ENCODE measurements at places on chromosomes 16 and 17.

DNA sequence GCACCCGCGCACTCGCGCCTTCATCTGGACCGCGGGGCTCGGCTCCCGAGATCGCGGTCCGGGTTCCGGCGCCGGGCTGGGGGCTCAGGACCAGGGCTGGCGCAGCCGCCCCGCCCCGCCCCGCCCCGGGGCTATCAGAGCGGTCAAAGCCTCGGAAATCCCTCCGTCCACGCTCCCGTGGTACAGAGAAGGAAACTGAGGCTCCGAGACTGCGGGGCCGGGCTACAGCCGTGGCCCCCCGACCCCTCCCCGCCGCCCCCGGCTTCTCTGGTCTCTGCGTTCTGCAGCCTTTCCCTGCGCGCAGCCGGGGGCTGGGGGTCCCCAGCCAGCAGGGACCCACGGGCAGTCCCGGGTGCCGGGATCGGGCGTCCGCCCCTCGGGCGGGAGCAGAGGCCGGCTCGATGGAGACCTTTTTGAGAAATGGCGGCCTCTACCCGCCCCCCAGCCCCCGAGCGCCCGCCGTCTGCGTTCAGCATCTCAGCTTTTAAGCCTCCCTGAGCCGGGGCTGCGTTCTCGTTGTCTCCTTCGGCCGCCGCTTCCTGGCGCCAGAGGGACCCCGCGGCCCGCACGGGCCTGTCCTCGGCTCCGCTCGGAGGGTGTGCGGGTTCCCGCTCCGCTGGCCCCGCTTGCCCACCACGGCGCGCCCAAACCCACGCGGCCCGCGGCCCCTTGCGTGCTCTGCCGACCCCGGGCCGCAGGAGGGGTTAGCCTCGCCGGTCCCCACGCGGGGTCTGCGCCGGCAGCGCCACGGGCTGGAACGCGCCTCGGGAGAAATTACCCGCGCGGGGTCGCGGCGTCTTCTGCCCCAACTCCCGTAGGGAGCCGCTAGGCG, 1.5 kb upstream of the NPTX1 start:
- DNase-seq, result no peak

- no peak for DNase-seq
Observed at GRCh38 chr17:27649929-27650328, 18.9 kb downstream of the LGALS9 start.

DNA sequence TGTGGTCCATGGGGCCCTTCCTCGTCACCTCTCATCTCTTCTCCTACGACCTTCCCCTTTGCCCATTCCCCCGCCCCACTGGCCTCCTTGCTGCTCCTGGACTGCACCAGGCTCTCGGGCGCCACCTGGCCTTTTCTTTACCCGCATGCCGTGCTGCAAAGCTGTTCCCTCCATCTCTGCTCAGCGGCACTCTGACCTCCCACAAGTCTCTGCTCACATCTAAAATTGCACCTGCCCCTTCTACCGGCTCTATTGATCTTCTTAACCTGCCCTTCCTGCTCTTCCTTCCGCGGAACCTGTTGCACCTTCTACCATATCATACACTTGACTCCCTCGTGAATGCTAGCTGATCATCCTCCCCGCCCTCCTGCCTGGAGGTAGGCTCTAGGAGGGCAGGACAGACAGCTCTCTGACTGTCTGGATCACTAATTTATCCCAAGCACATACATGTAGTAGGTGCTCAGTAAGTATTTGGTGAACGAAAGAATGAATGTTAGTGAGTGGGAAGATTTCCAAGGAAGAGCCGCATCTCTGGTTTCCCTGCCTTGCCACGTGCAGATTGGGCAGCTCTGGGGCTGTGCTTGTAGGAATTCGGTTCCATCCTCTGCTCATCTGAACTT, 17.3 kb downstream of the DNAH17 start:
- DNase-seq, result no peak

- DNase-seq, result no peak
Observed at GRCh38 chr16:4611337-4612021, 3.2 kb downstream of the UBALD1 start.

DNA sequence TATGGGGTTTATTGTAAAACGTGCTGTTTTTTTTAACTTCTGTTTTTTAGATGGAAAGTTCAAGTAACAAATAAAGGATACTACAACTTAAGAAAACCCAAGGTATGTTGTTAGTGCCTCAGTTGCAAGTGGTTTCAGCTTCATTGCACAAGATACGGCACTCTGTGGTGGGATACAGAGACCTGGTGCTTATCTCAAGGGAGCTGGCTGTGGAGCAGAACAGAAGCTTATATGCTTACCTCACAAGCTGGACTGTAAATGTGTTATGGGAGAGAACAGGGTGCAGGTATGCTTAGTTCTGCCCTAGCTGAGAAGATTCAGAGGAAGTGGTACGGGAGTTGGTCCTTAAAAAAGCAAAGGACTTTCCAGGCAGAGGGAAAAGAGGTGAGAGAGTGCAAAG, 15.2 kb downstream of the DGKE start:
- DNase-seq, result no peak

DNA sequence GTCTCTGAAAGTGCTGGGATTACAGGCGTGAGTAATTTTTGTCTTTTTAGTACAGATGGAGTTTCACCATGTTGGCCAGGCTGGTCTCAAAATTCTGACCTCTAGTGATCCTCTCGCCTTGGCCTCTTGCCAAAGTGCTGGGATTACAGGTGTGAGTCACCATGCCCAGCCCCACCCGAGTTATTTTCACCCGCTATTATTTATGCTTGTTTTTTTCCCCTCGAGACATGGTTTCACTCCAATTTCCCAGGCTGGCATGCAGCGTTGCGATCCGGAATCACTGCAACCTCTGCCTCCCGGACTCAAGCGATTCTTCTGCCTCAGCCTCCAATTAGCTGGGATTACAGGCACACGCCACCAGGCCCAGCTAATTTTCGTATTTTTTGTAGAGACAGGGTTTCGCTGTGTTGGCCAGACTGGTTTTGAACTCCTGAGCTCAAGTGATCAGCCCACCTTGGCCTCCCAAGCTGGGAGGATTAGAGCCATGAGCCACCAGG, 9.2 kb downstream of the RPL23 start:
- DNase-seq, result no peak

GRCh38 chr17:45757431-45758218, 26.5 kb upstream of the CRHR1 start:
- no peak for DNase-seq

DNA sequence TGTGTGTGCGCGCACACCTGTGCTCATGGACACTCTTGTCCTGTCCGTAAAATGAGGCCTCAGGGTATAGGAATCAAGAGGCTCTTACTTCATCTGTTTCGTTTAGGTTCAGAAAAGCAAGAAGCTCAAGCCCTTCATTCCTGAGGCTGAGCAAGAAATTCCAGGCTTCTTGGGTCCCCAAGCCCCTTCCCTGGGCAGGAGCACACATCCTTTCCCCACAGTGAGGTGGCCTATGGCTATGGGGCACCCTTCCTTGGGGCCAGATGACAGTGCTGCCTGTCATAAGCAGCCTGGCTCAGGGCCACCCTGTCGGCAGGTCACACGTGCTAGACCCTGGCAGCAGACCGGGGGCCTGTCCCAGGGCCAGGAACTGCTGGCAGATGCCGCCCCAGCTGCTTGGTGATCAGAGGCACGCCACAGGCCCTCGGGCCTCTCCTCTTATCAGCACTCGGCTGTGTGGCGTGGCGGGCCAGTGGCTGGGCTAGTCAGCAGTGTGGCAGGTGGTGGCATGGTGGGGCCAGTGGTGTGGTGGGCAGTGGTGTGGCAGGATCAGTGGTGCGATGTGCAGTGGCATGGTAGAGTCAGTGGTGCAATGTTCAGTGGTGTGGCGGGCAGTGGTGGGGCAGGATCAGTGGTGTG, 50.2 kb downstream of the NKD1 start:
- DNase-seq, result no peak

DNA sequence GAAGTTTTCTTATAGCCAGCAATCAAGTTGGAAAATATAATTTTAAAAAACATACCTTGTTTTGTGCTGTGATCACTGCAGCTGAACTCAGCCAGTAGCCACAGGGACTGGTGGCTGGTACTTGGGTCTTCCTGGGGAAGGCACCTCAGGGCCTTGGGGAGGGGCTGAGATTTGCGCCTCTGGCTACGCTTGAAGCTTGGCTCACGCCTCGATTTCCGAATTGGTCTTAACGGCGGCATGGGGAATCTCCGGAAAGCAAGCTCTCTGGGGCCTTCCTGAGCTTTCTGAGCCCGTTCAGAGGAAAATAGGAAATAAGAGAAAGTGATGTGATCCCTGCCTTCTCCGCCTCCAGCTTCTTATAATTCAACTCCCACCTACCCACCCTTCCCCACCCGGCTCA, 11.3 kb upstream of the USP7 start:
- no peak for DNase-seq

DNA sequence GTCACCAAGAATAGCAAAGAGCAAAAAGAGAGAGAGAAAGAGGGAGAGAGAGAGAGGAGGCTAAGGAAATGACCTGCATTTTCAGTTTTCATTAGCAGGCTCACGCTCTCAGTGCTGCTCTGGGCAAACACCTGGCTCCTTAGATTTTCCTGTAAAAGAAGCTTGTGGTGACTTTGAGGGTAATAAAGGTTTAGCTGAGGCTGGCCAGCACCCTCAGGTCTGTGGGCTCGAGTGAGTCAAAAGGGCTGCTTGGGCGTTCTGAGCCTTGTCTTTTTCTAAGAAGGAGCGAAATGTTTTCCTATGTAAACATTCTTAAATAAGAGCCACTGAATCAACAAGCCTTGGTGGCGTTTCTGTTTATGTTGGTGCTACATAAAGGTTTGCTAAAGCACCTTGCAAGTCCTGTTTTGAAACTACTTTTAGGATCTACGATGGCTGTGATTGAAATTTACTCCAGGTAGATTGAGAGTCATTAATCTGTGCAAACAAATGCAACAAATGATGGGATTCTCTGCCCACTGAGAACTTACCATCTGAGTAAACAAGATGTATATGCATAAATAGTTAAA, 38.8 kb downstream of the SHISA6 start:
- no peak for DNase-seq

DNA sequence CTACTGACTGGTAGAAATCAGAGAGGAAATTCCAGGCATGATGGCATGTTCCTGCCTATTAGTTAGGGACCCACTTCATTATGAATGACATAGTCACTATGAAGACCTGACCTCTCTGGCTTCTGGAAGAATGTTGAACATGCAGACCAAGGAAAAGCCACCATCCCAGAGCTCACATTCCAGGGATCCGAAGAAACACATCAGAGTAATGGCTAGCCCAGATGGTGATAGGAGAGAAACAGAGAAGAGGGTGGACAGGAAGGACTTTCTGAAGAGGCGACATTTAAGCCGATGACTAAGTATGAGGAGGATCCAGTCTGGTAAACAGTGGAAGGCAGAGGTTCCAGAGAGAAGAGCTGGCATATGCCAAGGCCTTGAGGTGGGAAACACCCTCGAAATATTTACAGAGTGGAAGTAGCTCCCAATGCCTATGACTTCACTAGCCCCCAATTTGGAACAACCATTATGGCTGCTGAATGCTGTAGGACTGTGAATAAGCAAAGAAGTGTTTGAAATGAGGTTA, 216.2 kb downstream of the RBFOX1 start:
- no peak for DNase-seq

DNA sequence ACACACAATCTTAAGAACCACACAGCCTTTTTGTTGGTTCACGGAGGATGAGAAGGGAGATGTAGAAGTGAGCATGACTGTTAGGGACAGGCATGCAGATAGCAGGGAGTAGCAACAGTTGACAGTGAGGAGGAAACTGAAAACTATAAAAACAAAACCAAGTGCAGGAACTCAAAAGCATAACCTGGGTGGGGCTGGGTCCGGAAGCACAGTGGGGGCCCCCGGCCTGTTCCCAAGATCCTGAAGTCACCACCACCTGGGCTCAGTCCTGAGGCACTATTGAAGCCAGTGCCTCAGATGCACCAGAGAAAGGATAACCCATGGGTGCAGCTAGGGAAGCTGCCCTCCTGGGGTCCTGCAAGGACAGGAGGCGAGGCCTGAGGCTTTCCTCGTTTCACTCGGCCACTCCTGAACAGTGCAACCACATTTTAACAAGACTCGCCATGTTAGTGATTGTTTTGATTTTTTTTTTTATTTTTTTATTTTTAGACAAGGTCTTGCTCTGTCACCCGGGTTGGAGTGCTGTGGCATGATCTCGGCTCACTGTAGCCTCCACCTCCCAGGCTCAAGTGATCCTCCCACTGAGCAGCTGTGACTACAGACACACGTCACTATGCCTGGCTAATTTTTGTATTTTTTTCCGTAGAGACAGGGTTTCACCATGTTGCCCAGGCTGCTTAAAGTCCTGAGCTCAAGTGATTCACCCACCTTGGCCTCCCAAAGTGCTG, 27.7 kb upstream of the CBX4 start:
- no peak for DNase-seq

DNA sequence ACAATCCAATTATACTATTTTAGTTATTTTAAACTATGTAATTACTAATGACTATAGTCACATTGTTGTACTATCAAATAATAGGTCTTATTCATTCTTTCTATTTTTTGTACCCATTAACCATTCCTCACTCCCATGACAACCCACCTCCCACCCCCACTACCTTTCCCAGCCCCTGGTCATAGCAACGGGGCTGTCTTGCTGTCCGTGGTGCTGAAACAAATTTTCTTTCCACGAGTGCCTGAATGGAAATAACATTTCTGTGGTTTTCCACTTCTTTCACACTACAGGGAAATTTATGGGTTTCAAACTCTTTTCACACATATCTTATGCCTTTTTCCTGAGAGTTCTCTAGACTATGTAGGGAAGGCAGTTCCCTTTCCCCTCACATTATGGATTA, 326.6 kb downstream of the PHKB start:
- DNase-seq, result no peak

GRCh38 chr16:27240948-27241531, 27.5 kb downstream of the NSMCE1 start:
- no peak for DNase-seq

DNA sequence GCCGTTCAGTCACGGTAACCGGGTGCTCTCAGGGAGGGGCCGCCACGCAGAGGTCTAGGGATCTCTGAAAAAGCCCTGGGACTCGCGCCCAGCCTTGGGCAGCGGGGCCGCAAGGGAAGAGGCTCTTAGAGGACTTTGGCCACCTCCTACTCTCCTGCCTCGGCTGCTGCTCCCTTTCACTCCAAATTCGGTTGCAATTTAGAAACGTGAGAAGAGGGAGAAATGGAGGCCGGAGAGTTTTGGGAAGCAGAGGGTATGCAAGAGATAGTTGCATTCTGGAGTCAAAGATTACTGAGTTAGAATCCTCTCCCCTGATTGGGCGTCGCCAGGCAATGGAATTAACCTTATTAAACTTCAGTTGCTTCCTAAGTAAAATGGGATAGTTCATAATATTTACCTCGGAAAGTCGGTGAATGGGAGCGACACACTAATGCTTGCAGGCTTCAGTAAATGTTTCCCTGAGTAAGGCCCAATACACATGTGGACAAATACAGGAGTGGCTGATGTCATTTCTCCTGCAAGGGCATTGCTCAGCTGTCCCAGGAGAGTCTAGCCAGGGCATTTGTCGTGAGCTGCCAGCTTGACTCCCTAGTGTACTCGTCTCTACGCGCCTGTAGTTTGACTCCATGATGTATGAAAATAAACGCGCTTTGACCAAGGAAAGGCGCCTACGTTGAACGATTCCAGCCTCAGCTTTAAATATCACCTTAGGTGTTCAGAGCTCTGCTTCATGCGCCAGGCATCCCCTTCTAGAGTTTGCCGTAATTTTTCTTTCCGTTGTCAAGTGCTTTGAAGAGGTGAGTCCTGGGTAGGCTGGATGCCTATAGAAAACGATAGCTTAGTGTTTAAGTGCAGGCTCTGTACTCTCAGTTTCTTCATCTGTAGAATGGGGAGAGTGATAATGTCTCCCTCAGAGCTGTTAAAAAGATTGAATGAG, 667 bp downstream of the OGFOD1 start:
- DNase-seq, result no peak

- no peak for DNase-seq
Observed at GRCh38 chr17:46035112-46035818, 36.2 kb downstream of the STH start.
